ENCODE measurements at places on chromosomes 3 and 15. TPM values are rescaled to one million over a fixed set of nuclear protein-coding genes. Genes with fewer than 3 reads are reported as not detected.

DNA sequence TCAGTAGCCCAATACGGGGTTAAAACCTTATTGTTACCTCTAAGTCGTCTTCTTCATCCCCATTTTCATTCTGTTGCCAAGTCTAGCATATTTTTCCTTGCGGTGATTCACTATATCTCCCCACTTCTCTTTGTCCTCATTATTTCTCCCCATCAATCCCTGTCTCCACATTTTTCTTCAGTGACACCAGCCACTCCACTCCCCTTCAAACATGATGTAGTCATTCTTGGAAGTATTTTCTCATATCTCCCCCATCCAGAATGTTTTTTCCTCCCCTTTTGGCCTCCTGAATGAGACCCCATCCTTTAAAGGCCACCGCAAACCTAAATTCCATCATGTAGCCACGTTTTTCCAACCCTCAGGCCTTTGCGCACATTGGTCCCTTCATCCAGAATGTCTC, 105.9 kb downstream of the TOP2B start:
- no peaks in the 10 kb centered on the region for H3K27me3 ChIP-seq
- no peaks in the 10 kb centered on the region for H3K36me3 ChIP-seq
- no peak for DNase-seq

GOLGA8T gene
- not detected for total RNA-seq

- H3K27me3 ChIP-seq, result peaks cover 3% of the 10 kb centered on the region
- H3K4me3 ChIP-seq, result no peak overlapping the region
- H3K4me1 ChIP-seq, result peaks cover 5% of the 10 kb centered on the region
Measured at GRCh38 chr3:39278616-39278935, 1.3 kb downstream of the CX3CR1 start.

- H3K36me3 ChIP-seq, result no peaks in the 10 kb centered on the region
- DNase-seq, result no peak
- no peaks in the 10 kb centered on the region for H3K27me3 ChIP-seq
- H3K27ac ChIP-seq, result no peak overlapping the region
- no peaks in the 10 kb centered on the region for H3K4me1 ChIP-seq
- H3K4me3 ChIP-seq, result no peak overlapping the region
Measured at GRCh38 chr3:117091676-117092075, 382.1 kb downstream of the TUSC7 start.

DNA sequence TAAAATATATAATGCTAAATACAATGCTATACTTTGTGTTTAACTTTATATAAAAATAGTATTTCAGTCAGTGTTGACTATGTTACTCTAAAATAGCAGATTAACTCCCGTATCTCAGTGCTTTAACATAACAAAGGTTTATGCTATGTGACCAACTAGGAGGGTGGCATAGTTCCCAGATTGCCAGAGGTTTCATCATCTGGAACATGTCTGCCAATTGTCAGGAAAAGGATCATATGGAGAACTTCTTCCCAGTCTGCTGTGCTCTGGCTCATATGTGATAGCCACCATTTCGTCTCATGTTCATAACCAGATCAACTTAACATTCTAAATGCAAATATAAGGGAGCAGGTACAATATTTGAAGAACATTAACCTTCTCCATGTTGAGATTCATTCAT, 720.2 kb downstream of the MCTP2 start:
- peaks cover 5% of the 10 kb centered on the region for H3K27me3 ChIP-seq
- no peak for DNase-seq
- H3K4me1 ChIP-seq, result no peaks in the 10 kb centered on the region
- H3K4me3 ChIP-seq, result no peak overlapping the region
- no peak overlapping the region for H3K27ac ChIP-seq

DNA sequence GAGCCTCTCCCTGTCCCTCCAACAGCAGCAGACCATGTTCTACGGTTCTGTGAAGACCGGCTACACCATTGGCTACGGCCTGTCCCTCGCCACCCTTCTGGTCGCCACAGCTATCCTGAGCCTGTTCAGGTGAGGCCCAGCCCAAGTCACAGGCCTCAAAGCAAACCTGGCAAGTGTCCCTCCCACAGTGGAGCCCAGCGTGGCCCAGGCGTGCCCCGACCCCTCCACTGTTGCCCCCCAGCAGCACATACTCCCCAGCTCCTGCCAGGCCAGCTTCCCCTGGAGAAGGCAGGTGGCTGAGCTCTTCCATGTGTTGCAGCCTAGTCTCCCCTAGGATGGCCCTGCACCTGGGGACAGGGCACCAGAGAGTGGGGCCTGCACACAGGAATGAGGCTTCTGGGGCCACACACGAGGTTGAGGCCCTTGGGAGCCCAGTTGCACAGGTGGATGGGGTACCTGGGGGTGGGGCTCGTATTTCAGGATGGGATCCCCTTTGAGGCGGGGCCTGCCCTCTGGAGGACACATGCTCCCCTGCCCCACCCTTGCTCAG, 25.0 kb downstream of the VIPR1 start:
- peak overlapping the region; percentile 91 for H3K27ac ChIP-seq
- H3K27me3 ChIP-seq, result no peaks in the 10 kb centered on the region
- H3K4me1 ChIP-seq, result peaks cover 59% of the 10 kb centered on the region
- H3K36me3 ChIP-seq, result peaks cover 6% of the 10 kb centered on the region
- no peak for DNase-seq

GRCh38 chr15:31327669-31328427, 1.2 kb downstream of the KLF13 start:
- DNase-seq, result peak; percentile 61
- H3K4me1 ChIP-seq, result peaks cover 64% of the 10 kb centered on the region
- H3K27ac ChIP-seq, result peak overlapping the region; percentile 81
- H3K36me3 ChIP-seq, result peaks cover 27% of the 10 kb centered on the region
- H3K4me3 ChIP-seq, result peak overlapping the region; percentile 99
- H3K27me3 ChIP-seq, result no peaks in the 10 kb centered on the region

DNA sequence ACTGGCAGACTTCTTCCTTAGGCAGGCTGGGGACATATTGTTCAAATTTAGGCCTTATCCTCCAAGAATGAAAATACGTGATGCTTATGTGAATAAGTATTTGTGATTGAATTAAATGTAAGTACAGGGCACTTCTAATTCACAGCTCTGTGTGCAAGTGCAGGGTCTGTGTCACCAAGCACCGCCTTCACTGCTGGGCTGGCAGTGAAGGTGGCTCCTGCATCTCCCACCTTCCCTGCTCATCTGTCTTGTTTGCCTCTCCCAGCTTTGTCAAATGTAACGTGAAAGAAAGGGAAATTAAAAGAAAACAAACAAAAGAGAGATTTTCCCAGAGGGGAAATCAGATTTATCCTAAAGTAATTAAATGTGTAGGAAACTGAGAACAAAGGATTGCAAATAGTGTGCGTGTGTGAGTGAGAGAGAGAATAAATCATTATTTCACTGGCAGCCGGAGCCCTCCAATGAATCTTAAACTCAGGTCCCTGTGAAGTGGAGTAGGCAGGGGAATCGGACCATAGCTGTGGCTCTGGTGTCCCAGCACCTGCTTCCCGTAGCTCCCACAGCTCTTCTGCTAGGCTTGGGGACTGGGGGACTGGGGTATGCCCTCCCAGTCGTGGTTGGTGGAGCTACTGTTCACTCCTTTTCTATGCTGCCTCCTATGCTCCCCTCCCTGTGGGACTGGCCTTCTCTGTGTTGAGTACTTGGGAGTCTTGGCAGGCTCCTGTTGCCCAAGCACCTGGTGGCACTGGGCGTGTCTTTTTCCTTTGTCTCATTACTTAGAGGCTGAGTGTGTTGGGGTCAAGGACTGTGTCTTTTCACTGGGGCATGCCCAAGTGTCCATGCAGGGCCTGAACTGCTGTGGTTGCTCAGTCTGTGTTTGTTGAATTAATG, 222.2 kb downstream of the EPHB1 start:
- H3K27me3 ChIP-seq, result no peaks in the 10 kb centered on the region
- no peak for DNase-seq
- H3K4me1 ChIP-seq, result peaks cover 4% of the 10 kb centered on the region
- no peaks in the 10 kb centered on the region for H3K36me3 ChIP-seq
- no peak overlapping the region for H3K4me3 ChIP-seq

DNA sequence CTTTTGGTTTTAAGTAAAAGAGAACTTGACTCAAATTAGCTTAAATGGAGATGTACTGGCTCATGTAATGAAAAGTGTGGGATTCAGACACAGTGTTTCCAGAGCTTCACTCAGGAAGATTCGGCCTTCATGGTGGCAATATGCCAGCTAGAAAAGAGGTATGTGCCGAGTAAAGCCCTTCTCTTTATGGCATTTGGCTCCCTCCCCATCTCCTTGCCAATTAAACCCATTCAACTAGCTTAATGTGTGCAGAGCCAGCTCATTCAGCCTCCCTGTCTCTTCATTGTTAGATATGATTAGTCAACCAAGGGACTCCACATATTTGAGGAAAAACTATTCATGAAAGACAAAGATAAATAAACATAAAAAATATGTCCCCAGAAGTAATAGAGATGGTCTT, 15.0 kb upstream of the TRANK1 start:
- H3K36me3 ChIP-seq, result no peaks in the 10 kb centered on the region
- H3K27ac ChIP-seq, result no peak overlapping the region
- no peaks in the 10 kb centered on the region for H3K27me3 ChIP-seq
- peaks cover 21% of the 10 kb centered on the region for H3K4me1 ChIP-seq
- DNase-seq, result no peak

DNA sequence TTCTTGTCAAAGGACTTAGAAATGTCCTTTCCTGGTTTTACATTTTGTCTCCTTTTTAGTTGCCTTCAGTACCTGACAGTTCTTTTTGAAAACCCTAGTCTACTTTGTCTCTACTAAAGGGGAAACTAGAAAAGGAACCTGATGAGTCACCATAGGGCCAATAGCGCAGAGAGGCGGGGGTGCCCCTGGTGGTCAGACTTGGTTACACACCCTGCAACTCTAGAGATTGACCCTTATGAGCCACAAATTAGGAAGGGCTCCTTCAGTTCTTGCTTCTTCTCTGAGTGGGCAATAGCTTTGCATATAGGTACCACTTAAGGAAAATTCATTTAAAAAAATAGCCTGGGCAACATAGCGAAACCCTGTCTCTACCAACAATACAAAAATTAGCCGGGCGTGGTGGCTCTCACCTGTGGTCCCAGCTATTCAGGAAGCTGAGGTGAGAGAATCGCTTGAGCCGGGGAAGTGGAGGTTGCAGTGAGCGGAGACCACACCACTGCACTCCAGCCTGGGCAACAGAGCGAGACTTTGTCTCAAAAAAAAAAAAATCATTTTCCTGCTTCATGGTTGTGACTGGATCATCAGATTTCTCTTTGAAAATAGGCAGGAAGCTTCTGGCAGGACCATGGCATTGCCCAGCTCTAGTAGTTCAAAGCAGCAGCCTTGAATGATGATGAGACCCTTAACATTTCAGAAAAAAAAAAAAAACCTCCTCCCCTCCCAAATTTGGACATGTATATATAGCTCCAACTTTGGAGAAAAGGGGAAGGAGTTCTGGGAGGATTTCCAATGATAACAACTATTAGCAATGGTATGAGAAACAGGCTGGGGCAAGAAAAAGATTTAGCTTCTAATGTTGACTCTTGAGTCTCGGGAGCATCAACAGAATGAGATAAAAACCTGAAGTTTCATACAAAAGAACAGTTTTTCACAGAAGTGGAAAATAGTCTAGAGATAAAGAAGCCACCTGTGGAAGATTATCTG, 45.2 kb upstream of the RASA2 start:
- H3K27ac ChIP-seq, result peak overlapping the region; percentile 87
- H3K4me1 ChIP-seq, result peaks cover 29% of the 10 kb centered on the region
- H3K4me3 ChIP-seq, result no peak overlapping the region
- no peaks in the 10 kb centered on the region for H3K27me3 ChIP-seq
- H3K36me3 ChIP-seq, result peaks cover 23% of the 10 kb centered on the region

C2CD4A gene
- total RNA-seq, result 1.0 TPM

GRM2 gene
- total RNA-seq, result 0.20 TPM

DNA sequence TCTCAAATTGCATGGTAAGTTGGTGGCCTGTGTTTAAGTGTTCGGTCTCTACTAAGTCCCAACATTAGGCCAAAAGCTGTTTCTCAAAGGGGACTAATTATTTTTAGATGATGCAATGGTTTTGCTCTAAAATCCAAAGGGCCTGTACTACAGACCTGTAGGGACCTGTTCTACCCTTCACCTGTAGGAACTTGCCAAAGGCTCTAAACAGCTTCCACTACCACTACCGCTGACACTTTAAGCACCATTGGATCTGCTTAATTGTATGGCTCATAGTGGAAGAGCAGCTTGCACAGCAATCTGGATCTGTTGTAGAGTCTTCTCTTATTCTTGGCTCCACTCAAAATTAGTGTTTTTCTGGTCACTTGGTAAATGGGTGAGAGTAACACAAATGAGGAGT, 346.8 kb downstream of the EPHA6 start:
- no peaks in the 10 kb centered on the region for H3K36me3 ChIP-seq
- no peaks in the 10 kb centered on the region for H3K4me1 ChIP-seq
- H3K27ac ChIP-seq, result no peak overlapping the region
- no peak for DNase-seq

- H3K36me3 ChIP-seq, result peaks cover 8% of the 10 kb centered on the region
- no peaks in the 10 kb centered on the region for H3K27me3 ChIP-seq
- no peak for DNase-seq
- H3K27ac ChIP-seq, result no peak overlapping the region
Measured at GRCh38 chr3:172044833-172045585, 5.6 kb downstream of the FNDC3B start.

DNA sequence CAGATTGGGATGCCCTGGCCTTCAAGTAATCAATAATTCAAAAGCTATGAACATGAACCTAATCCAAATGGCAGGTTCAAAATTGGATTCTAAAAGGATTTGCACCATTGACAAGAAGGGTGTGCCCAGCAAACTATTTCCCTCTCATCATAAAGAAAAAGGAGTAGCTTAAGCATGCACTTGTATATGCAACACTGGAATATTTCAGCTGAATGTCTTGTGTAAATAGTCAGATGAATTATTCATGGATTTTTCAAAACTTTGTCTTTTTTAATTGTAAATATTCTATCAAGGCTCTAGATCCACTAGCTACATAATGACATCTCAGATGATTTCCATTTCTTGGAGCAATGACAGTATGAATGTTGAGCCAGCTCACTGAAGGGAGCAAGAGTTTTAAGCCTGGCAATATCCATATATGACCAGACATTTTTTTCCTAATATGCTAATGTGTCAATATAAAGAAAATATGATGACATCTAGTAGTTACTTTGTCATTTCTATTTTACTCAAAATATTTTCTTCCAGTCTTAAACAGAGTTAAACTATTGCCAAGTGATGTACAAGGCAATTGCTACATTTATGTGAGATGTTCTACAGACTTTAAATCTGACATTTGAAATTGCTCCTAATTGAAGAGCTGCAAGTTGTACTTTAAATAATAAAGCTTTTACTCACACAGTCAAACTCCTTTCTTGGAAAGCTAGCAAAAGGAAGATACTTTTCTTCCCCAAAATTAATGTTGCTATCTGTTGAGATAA, 230.5 kb upstream of the AGTR1 start:
- DNase-seq, result no peak
- H3K4me1 ChIP-seq, result no peaks in the 10 kb centered on the region
- H3K27me3 ChIP-seq, result no peaks in the 10 kb centered on the region
- H3K27ac ChIP-seq, result no peak overlapping the region
- no peaks in the 10 kb centered on the region for H3K36me3 ChIP-seq
- no peak overlapping the region for H3K4me3 ChIP-seq

All from activated CD8-positive, alpha-beta T cell treated with anti-CD3 and anti-CD28 coated beads for 36 hours (primary cell).